Naive thymus-derived CD4-positive, alpha-beta T cell (primary cell): ENCODE measurements at places on chromosomes 2 and 18. TPM values are rescaled to one million over a fixed set of nuclear protein-coding genes. Genes with fewer than 3 reads are reported as not detected.

CRYGC gene
- total RNA-seq = not detected

GREB1 gene
- total RNA-seq = 0.35 TPM

GLS gene
- 167 and 171 TPM in 2 replicates for total RNA-seq

DNA sequence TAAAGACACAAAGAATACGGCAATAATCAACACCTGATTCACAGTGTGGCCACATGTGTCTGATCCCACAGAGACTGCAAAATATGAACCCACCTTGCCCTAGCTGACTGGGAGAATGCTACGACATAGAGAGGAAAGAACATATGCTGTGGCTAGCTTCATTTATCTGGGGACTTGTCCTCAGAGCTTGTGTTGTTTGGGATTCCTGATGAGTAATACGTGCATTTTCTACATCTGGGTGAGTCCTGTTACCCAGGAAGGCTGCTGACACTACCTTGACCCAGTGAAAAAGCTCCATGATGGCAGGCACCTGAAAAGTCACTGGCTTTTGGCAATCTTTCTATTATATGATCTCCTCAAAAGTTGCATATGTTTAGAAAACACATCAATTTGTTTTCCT is 427.7 kb upstream of the LYPD1 start:
- no peaks in the 10 kb centered on the region for H3K36me3 ChIP-seq
- no peak overlapping the region for H3K4me3 ChIP-seq

DNA sequence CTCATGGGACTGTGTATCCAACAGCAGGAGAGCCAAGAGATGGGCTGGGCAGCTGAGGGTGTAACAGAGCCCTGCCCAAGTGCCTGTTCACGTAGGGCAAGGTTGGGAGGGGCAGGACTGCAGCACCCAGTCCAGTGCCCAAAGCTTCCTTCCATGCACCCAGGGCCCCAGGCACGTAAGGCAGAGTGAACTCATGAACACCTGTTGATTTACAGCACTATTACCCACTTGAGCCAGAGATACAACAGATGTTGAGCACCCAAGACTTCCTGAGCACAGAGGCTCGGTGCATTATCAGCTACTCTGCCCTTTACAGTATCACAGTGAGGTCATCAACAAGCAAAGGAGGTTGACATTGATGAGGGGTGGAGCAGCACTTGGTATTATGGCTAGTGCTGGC is 50.2 kb upstream of the FHL2 start:
- H3K27me3 ChIP-seq = no peaks in the 10 kb centered on the region
- no peaks in the 10 kb centered on the region for H3K36me3 ChIP-seq
- H3K27ac ChIP-seq = no peak overlapping the region
- no peak for DNase-seq
- H3K4me3 ChIP-seq = no peak overlapping the region

- H3K27me3 ChIP-seq = no peaks in the 10 kb centered on the region
- H3K27ac ChIP-seq = no peak overlapping the region
- peaks cover 10% of the 10 kb centered on the region for H3K4me1 ChIP-seq
- H3K4me3 ChIP-seq = no peak overlapping the region
- H3K36me3 ChIP-seq = no peaks in the 10 kb centered on the region
- DNase-seq = no peak
These were observed 4.4 kb upstream of the VPS54 start for GRCh38 chr2:64023485-64024258.

- no peaks in the 10 kb centered on the region for H3K36me3 ChIP-seq
- no peak for DNase-seq
- H3K4me3 ChIP-seq = no peak overlapping the region
- no peaks in the 10 kb centered on the region for H3K4me1 ChIP-seq
- peaks cover 4% of the 10 kb centered on the region for H3K27me3 ChIP-seq
- H3K27ac ChIP-seq = no peak overlapping the region
These were observed 106.2 kb downstream of the TSHZ1 start for GRCh38 chr18:75316826-75317225.

DNA sequence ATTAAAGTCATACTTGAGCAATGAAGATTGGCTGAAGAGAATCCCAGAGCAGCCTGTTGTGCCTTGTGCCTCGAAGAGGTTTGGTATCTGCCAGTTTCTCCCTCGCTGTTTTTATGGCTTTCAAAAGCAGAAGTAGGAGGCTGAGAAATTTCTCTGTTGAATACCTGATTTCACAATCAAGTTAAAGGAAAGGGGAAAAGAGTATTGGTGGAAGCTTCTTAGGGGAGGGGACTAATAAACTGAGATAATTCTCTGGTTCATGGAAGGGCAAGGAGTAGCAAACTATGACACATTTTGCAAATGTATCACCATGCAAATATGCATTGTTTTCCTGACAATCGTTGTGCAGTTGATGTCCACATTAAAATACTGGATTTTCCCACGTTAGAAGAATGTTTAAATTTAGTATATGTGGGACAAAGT is at the start of gene IL1B:
Gene IL1B, minus strand, starts transcription at position 85 of the 423 bp plus-strand sequence. CDS start 550 bp downstream, outside the sequence.
- H3K36me3 ChIP-seq = no peaks in the 10 kb centered on the region
- H3K4me1 ChIP-seq = no peaks in the 10 kb centered on the region
- H3K4me3 ChIP-seq = no peak within 1 kb of the TSS
- DNase-seq = no peak
- H3K27me3 ChIP-seq = no peaks in the 10 kb centered on the region

- no peak overlapping the region for H3K4me3 ChIP-seq
- H3K27ac ChIP-seq = no peak overlapping the region
- DNase-seq = no peak
- no peaks in the 10 kb centered on the region for H3K27me3 ChIP-seq
- no peaks in the 10 kb centered on the region for H3K36me3 ChIP-seq
- no peaks in the 10 kb centered on the region for H3K4me1 ChIP-seq
These were observed 131.7 kb downstream of the KLHL29 start for GRCh38 chr2:23516520-23517256.
